Activated naive CD4-positive, alpha-beta T cell treated with anti-CD3 and anti-CD28 coated beads, Interleukin-2, amount 50 U/mL, for 16 hours (primary cell): ENCODE measurements at places on chromosomes 12 and 14.

- DNase-seq, result no peak
Observed at GRCh38 chr14:94099006-94099405, 11.5 kb upstream of the IFI27 start.

DNA sequence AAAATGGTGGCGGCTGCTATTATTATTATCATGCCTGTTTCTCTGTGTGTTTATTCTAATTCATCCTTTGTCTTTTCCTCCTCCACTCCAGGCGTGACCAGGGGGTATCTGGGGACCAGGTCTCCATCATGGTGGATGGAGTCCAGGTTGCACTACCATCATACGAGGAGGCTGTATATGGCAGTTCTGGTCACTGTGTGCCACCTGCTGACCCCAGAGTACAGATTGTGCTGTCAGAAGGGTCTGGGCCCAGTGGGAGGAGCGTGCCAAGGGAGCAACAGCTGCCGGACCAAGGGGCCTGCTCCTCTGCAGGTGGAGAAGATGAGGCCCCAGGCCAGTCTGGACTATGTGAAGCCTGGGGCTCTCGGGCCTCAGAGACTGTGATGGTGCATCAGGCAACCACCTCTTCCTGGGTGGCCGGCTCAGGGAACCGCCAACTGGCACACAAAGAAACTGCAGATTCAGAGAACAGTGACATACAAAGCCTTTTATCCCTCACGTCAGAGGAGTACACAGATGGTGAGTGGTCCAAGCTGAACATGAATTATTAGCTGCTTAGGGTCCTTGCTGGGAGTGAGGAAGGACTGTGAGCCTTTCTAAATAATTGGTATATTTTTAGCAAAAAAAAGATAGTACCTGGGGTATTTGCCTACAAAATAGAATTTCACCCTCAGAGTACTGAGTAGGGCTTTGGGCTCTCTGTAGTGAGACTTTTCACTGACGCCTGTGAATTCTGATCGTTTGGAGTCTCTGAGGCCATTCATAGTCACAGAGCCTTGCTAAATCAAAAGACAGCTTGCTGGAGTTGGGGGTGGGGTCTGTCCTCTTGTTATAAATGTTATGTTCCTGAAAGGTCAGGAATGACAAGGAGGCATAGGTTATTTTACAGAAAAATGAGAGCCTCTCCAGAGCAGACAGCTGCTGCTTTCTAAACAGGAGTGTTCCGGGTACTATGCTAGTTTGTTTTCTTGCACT is 58.1 kb upstream of the SRSF5 start:
- DNase-seq, result peak; percentile 47

DNA sequence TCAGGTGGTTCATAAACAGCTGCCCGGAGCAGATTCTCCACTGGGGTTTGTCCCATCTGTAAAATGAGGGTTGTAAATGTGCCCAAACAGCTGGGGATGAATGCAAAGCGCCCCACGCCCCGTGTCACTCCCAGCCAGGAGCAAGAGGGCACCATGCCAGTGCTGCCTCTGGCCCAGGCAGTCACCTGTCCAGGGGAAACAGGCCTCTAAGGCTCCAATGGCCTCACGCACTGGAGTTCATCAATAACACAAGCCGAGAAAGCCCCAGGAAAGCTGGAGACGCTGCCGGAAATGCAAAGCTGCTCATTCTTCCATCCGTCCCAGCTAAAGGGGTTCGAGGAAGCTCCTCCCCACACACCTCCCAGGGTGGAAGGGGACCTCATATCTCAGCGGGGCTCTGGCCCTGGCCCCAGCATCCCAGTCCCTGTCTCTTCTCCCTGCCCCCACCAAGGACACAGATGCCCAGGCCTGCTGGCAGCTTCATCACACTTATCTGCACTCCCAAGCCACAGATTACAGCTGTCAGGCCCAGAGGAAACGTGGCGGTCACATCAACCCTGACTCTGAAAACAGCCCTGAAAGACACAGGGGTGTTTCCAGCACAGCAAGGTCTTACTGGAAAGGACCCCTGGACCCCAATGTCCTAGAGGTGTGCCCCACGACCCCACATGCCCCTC is 21.5 kb downstream of the SCARB1 start:
- DNase-seq, result no peak

- DNase-seq, result peak; percentile 40
Observed at GRCh38 chr14:34981743-34982420, 910 bp upstream of the SRP54 start.

- no peak for DNase-seq
Observed at GRCh38 chr12:63276537-63277365, 125.8 kb upstream of the AVPR1A start.

DNA sequence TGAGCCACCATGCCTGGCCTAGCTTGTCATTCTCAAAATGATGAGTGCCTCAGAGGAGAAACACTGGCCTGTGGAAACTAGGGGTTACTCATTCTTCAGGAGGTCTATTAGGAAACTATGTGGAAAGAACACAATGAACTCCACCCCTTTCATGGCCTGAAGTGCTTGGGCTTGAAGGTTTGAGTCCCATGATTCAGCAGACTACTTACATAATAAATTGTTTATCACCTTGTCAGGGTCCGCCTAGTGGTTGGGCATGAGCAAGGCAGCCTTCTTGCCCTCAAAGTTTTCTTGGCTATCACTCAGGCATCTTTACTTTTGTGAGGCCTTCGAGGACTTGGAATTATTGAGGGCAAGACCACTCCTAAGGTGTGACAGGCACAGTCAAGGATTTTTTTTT is 251.2 kb downstream of the ACSS3 start:
- no peak for DNase-seq

GRCh38 chr12:131218026-131218922 is 264.6 kb downstream of the ADGRD1 start:
- no peak for DNase-seq

DNA sequence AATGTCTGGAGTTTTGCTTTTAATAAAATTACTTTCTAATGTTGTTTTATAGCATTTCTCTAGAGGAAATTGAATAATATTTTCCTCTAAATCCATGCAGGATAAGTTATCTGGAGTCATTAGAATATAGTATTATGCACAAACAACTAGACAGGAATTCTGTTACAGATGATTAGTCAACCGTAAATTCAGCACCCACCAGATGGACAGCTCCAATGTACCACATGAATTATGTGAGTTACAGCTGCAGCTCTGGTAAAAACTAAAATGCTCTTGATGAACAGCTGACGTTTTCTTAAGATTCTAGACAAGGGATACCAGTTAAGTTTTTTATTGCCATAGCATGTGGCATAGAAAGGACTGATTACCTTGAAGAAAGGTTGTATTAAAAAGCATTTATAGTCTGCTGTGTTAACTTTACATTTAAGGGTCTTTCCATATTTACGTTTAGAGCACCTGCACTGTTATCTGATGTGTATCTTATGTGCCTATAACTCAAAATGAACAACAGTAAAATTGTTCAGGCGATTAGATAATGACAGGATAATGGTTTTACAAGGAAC is 321.4 kb upstream of the LRFN5 start:
- no peak for DNase-seq

DNA sequence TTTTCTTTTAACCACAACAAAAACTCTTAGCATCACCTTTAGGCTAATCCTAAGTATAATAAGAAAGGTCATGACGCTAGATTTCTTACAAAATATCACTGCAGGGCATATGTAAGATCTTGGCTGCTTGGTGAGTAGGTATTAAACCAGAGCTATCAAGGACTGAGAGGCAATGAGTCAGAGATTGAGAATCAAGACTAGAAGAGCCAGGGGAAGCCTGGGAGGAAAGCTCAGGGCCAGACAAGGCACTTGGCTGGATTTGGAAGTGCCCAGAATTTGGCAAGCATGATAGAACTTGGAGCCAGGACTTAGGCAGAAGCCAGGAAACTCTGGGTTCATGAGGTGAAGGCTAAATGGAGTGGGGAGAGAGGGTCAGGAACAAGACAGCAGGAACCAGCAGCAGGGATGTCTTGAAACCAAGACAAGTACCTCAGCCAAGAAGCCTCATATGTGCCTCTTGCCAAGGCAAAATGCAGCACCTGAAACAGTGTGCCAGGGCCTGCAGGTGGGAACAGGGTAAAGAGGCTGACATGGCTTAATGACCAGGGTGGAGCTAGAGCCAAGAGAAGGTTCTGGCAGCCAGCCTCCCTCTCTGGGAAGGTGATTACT is 49.9 kb downstream of the PTHLH start:
- no peak for DNase-seq

GRCh38 chr14:101442451-101442850 is 118.8 kb upstream of the DIO3 start:
- DNase-seq, result peak; percentile 58

DNA sequence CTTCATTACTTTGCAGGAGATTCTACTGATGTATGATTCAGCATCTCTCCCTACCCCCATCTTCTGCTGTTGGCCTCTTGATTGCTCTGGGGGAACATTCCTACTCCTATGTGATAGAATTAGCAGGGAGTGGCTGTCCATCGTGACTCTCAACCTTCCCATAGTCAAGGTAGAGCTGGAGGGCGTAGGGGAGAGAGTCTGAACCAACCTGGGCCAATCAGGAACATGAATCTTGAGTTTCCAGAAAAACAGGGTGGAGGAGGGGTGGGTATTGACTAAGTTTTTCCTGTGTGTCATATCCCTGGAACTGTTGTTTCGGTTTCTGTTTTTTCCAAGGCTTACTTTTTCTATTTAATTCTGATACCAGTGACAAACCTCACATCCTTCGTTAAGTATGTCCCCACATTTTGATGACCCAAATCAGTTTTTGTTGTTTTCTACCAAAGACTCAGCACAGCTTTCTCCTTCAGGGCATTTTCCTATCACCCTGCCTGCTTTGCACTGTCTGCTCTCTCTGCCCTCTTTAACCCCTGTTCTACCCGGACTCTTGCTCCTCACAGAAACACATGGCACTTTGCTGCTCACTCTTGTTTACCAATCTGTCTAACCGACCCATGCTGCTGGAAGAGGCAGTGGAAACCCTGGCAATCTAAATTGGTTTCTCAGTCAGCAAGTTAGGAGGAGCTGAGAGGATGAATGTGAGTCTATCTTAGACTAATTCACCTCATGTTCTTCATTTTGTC is 1428.3 kb downstream of the AACS start:
- DNase-seq, result no peak

DNA sequence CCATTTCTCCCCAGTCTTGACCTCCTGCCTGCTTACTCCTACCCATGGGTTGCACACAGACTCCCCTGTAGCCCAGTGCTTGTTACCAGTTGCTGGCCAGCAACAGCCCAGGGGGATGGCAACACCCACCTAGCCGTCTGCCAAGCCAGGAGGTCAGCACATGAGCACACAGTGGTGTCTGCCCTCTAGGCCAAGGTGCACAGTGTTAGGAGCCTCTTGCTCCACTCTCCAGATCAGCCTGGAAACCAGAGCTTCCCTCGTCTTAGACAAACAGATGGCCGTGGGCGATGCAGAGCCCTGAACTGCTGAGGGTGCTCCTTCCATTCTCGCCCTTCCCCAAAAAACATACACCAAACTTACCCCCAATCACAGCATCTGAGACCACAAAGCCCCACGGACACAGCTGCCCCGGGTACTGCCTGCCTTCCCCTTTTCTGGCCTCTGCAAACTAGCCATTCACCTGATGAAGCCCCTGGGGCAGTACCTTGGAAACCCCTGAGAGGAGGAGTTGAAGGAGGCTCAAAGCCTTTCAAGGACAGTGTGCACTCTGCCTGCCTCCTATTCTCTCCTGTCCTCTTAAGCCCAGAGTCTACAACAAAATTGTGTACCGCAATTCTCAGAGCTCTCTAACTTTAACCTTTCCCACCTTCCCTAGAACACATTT is 1.0 kb upstream of the GPD1 start:
- DNase-seq, result no peak

- no peak for DNase-seq
Observed at GRCh38 chr14:86168371-86168770, 638.4 kb downstream of the FLRT2 start.

DNA sequence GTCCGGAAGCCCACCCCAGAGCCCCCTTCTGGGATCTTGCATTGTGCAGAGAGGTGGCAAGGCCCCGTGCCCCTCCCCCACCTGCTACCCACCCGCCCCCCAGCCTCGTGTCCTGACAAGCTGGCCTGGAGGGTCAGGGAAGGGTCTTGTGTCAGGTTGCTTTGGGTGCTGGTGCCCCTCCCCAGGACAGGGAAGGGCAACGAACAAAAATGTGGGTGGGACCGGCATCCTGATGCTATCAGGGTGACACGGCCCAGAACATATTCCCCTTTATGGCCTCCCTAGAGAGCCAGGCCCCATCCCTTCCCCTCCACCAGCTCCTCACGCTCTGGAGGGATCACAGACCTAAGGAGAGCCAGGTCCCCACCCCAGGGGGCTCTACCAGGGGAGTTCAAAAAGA is 38.7 kb upstream of the TMEM179 start:
- DNase-seq, result no peak

GRCh38 chr14:92637228-92637627 is 111.2 kb downstream of the LGMN start:
- DNase-seq, result no peak

DNA sequence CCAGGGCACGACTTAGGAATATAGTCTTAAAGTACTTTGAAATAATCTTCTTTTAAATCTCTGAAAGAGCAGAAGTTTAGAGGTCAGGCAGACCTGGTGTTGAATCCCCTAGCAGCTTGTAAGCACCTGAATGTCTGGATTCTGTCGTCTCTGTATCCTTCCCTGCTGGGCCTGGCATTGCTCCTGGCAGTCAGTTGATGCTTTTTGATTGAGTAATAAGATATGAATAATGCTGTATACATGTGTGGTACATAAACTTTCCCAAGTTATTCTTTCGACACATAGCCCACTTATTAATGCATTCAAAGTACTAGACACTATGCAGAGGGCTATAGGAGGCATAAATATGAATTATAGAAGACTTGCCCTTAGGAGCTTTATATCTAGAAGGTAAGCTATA is 31.4 kb downstream of the EVL start:
- DNase-seq, result no peak

DNA sequence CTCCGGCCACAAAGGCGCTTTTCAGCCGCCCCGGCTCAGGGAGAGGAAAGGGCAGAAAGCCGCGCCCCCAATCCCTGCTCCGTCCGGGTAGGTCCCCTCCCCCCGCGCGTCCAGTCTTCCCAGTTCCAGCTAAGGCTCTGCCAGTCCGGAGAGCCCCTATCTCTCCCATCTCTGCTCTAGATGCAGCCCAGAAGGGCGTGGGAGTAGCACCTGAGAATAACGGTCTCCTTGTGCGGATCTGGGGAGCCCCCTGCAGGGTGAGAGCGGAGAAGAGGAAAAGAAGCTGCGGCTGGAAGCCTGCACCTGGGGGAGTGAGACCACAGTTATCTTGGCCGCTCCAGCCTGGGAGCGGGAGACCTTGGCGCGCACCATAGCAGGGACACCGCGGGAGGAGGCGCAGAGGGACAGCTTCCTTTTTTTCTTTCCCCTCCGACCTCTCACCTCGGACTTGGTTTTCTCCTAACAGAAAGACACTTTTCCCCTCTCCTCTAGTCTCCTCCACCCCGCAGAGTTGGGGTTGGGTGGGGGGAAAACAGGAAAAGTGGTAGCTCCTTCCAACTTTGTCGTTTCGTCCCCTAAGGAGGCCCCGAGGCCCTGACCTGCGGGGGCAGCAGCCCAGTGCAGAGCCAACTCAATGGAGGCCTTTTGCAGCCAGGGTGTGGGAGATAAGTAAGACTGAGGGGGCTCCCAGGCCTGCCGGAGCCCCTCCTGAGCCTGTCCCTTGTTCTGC is 2.4 kb downstream of the DHH start:
- peak; percentile 77 for DNase-seq

DNA sequence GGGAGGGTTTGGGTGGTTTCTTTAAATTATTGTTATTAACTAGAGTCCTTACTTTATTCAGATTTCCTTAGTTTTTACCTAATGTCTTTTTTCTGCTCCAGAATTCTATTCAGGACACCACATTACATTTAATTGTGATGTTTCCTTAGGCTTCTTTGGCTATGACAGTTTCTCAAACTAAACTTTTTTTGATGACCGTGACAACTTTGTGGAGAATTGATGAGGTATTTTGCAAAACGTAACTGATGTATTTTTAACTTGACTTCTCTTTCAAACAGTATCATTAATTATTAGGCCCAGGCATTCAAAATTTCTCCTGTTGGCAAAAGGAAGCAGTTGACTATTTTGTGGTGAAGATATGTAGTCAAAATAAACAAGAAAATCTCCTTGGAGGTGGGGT is 10.5 kb downstream of the RNASE6 start:
- no peak for DNase-seq
